Heart left ventricle (tissue), 16 donors: ENCODE measurements at places on chromosomes 6 and 20.

DNA sequence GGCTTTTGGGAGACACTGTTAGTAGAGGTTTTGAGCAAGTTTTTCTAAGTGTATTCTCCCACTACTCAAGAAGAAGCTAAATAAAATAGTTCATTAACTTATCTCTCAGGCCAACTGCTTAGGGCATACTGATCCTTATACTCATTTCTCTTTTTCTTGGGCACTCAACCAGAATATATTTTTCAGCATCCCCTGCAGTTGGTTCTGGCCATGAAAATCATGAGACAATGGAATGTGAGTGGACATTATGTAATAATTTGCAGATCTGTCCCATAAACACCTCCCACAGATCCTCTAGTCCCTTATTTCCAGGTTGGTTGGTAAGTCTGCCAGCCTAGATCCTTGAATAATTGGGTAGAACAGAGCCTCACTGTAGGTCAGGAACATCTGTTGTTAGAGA is 136.7 kb downstream of the AIG1 start:
- no peak for DNase-seq

DNA sequence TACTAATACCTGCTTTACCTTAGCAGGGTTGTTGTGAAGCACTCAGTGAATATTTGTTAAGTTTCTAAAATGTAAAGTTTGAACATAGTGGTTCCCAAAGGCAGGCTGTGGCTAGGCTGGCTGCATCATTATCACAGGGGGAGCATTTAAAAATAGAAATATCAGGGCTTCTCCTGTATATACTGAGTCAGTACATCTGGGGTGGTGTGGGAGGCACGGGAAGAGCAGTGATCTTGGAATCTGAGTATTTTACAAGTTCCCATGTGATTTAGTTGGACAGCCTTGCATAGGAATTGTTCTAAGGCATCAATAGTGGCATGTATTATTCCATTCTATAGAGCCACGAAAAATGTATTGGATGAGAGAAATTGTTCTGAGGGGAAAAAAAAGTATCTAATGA is 8.0 kb downstream of the CDC5L start:
- DNase-seq, result no peak

DNA sequence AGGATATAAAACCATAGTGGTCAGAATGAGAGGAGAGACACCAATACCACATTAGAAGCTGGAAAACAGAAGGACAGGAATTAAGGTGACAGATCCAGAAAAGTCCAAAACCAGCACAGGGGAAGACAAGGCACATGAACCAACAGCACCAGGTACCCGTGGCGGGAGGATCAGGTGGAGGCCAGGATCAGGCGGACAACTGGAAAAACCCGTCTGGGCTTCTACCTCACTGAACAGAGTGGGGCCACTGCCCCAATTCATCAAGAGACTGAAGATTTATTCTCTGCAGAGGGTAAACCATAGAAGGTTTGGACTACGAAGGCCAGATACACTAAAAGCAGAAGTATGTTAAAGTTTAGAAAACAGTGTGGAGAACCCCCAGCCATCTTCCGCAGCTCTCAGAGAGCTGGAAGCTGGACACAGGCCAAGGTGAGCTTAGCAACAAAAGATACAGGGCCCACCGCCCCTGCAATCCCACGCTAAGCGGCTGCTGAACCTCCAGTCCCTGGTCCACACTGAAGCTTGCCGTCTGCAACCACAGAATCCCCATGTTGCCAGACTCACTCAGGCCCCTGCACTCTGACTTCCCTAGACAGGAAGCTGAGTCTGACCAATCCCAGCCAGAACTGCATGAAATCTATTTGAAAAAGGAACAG is 29.9 kb downstream of the ABHD12 start:
- no peak for DNase-seq

DNA sequence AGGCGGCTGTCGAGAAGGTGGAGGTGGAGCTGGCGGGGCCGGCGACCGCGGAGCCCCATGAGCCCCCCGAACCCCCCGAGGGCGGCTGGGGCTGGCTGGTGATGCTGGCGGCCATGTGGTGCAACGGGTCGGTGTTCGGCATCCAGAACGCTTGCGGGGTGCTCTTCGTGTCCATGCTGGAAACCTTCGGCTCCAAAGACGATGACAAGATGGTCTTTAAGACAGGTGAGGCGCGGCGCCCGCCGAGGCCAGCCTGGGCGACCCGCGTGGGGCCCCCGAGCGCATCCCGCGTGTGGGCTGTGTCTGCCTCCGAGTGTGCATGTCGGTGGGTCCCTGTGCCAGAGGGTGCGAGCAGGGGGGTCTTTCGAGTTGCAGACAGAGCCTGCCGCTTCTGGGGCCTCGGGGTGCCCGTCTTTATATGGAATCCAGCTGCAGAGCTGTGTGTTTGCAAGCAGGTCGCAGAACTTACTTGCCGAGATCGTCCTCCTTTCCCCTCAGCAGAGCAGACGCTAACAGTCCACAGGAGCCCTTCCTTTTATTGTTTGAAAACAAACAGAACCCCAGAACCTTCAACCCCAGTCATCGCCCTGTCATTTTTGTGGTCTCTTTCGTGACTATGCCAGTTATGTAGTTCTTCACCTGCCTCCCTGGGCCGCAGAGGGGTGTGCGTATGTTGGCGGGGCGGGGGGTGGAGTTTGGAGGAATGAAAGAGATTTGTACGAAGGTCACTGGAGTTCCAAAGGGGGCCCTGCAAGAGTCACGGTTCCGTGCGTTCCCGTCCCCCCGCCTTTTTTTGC is 766 bp downstream of the SLC16A10 start:
- no peak for DNase-seq

GRCh38 chr20:35791821-35792220 is 20.0 kb downstream of the PHF20 start:
- DNase-seq, result no peak

GRCh38 chr20:47669152-47669425 is 116.2 kb downstream of the SULF2 start:
- DNase-seq, result no peak

GRCh38 chr20:24933266-24933908 is 15.7 kb upstream of the CST7 start:
- no peak for DNase-seq

- no peak for DNase-seq
Observed at GRCh38 chr20:60172346-60172984, 214.2 kb downstream of the CDH26 start.

DNA sequence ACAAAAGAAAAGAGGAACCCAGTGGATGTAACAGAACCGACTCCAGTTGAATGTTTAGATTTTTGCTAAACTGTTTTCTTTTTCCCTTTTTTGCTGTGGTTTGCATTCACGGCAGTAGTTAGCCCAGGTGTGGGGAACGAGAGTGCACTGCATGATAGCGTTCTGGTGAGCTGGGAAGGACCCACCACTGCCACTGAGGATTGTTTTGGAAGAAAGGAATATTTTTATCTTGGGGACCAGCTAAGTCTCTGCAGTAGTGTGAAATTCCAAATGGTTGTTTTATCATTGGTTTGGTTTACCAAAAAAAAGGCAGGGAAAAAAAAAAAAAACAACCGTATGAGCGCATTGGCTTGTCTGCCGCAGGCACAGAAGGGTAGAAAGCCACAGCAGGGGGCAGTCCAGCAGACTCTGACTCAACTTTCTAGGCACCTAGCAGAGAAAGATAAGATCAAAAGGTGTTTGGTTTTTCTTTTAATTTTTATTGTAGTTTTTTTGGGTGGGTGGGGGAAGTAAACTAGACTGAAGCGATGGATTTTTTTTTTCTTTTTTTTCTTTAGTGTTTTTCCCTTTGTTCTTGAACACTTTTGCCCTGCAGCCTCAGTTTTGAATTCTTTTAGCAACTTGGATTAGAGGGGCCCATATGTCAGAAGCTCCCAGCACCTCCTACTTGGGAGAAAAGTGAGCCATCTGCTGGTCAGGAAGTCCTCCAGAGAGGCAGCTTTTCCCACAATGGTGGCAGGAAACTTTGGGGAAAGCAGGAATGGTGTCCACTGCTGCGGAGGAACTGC is 13.5 kb upstream of the RAB5IF start:
- DNase-seq, result peak; percentile 35

DNA sequence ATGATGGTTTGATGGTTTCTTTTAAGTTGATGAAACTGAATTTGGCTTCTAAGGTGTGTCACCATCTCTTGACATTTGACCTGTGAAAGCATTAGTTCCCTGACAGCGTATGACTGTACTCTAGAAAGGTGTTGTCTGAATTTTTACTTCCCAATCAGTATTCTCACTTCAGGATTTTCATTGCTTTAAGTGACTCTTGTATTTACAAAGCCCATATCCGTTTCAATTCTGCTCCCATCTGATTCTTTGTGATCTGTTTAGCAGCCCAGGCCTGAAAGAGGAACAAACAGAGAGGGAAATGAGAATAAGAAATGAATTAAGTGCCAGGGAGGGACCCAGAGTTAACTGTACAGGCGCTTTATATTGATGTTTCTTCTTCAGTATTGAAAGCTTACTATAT is 73.7 kb downstream of the FARS2 start:
- DNase-seq, result no peak

DNA sequence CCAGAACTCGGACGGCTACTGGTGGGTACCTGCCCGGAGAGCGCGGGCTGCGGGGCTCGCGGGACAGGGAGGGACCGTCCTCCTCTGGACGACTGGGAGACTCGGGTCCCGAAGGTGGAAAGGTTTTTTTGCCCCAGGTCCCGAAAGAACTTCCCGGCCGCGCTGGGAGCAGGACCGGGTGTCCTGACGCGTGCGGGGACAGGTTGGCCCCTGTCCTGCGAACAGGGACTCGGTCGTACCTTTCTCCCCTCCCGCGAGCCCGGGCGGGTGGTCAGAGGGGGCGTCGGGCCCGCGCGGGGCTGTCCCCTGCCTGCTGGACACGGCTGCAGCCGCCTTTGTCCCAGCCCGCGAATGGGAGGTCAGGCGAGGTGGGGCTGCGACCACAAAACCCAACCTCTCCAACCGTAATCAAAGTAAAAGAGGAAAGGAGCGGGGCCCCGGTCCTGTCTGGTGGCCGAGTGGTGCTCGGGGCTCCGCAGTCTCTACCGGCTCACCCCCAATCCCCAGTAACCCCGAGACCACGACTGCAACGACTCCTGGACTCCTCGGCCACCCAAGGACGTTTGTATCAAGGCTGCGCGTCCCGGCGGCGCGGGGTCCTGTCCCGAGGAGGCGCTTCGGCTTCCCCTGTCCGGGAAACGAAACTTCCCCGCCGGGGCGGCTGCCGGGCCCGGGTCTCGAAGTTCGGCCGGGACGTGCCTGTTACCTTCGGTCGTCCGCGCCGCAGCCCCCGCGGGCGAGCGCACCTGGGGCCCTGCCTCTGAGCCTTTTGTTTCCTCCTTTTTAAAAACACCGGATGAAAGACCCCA is 798 bp downstream of the DSP start:
- DNase-seq, result peak; percentile 37

DNA sequence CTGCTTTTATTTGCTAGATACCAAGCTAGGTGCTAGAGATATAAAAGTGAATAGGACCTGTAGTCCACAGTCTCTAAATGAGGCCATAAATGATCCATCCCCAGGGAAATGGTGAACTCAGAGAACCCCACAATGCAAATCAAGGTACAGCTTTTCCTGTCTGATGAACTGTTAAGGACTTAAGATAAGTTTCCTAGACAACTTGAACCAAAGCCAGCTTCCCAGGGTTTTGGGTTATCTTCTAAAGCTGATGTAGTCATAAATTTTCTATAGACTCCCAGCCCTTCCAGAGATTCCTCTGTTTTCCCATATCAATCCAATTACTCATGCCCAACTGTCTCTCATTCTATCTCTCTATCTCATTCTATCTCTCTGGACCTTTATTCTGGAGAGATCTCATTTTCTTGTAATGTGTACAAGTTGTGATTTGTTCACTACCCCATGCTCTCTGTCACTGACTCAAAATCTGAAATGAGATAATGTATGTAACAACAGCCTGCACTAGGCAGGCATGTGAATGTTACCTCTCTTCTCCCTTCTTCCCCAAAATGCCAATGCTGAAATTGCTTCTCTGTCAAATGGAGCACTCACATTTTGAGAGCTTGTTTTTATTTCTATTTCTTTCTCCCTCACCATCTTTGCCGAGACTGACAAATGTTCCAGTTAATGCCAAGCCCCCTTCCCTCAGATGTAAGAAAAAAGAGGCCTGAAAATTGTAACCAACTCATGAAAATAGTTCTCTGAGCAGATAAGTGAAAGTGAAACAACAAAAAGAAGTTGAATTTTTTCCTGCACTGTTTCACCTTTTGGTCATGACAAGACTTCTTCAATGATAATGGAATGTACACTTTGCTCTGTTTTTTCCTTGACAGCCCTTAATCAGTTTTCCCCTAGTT is 279.9 kb downstream of the SLC35F1 start:
- DNase-seq, result no peak

- no peak for DNase-seq
Observed at GRCh38 chr6:33567836-33568235, 12.2 kb downstream of the BAK1 start.

DNA sequence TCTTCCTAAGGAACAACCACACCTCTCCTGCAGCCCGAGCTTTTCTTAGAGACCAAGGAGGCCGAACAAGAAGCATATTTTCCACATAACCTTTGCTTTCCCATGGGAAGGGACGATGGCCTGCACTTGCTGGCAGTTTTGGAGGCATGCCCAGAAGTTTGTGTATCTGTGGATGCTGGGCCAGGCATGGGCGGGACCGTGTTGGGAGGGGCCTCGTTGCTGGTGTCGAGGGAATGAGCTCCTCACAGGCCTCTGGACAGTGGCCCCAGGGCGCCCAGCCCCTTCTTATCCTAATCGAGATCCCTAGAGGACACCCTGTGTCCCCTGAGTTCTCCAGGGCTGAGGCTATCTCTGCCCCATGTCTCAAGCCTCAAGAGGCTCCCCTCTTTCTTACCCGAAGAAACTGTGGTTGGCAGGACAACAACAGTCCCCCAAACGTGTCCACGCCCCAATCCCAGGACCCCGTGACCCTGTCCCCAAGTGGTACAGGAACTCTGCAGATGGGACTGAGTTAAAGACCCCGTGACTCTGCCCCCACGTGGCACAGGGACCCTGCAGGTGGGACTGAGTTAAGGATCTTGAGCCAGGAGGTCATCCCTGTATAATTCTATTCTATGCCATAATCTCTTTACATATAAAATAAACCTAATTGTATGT is 99.5 kb upstream of the BHLHE23 start:
- DNase-seq, result peak; percentile 55

- peak; percentile 75 for DNase-seq
Observed at GRCh38 chr6:144314003-144314485, 28.9 kb downstream of the UTRN start.
